ENCODE measurements at places on chromosomes 5 and 9.

GRCh38 chr5:108141676-108142075 is 240.2 kb downstream of the FBXL17 start:
- DNase-seq = no peak

GRCh38 chr9:6024035-6024554 is 8.7 kb upstream of the RANBP6 start:
- peak; percentile 59 for DNase-seq

GRCh38 chr5:18069790-18070189 is 435.5 kb downstream of the TAF11L14 start:
- no peak for DNase-seq

DNA sequence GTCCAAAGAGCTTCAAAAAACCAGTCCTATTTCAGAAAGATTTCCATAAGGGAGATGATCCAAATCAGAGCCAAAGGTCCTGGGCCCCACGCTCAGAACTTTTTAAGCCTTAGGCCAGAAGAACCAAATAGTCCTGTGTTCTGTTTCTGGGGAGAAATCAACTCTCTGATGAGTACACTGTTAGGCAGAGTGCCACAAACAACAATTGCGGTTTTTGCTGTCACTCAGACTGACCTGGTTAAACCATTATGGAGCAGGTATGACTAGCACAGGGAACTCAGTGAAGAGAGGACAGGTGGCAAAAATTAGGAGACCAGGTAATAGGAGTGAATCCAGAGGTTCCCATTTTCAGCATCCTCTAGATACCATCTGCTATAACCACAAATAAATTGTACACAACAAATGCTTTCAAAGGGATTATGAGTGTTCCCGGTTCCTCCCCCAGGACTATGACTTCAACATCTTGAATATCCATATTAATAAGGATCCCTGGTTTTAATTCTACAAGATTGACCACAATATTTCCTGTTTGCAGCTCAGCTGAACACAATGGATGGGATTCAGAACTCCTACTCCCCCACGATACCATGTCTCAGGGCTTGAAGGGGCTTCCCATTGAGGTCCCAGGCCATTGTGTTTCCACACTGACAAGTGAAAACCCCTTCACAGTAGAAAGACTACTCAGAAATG is 52.1 kb upstream of the FREM1 start:
- no peak for DNase-seq

GRCh38 chr5:147818290-147818689 is 13.2 kb downstream of the SPINK1 start:
- DNase-seq = no peak

DNA sequence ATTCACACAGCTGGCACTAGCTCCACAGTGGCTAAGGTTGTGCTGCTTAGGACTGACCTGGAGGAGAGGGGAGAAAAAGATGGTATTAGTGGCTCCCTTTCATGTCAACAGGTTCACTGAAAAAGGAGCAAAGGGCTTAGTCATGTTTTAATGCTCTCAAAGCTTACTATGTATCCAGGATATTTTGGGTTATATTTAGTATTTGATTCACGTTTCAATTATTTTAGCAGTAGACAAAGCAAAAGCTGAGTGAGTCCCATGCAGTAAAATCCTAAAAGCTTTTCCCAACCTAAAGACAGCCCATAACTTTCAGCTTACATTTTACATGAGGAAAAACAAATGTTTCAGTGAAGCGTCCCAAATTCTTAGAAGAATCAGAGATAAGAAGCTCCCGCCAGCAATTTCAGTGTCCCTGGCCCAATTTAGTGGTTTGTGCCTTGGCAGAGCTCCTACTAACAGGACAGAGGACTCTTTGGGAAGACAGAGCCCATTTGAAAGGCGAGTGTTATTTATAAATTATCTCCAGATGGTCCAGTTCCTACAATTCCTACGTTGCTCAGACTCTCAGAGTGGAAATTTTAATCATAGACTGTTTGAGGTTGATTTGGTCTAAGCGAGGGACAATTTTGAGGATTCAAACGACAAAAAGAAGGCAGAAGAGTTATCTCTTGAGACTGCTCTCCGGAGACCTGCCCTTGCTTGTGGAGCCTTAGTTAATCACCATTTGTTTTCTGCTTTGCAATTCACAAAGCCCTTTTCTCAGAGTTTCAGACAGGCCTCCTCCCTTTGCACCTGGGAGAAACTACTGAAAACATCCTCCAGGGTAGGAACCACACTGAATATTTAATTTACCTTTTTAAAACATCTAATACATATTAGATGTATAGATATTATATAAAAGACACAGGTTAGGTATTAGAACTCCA is 225.0 kb upstream of the ANKRD55 start:
- no peak for DNase-seq

GRCh38 chr5:133670336-133670735 is 58.0 kb upstream of the FSTL4 start:
- no peak for DNase-seq

- no peak for DNase-seq
These were observed 218.0 kb downstream of the MLLT3 start for GRCh38 chr9:20404192-20404813.

All from NCI-H2081 (cell line).